ENCODE measurements at places on chromosomes 3 and 15.

GRCh38 chr15:51403072-51403878 is 61.8 kb downstream of the GLDN start:
- DNase-seq, result no peak

GRCh38 chr3:172246107-172246844 is 202.0 kb downstream of the GHSR start:
- no peak for DNase-seq

GRCh38 chr3:172106989-172107388 is 67.6 kb downstream of the FNDC3B start:
- DNase-seq, result peak; percentile 53

- no peak for DNase-seq
Observed at GRCh38 chr3:196757876-196758739, 18.5 kb downstream of the PAK2 start.

- no peak for DNase-seq
Observed at GRCh38 chr3:187927565-187927964, 182.3 kb upstream of the BCL6 start.

DNA sequence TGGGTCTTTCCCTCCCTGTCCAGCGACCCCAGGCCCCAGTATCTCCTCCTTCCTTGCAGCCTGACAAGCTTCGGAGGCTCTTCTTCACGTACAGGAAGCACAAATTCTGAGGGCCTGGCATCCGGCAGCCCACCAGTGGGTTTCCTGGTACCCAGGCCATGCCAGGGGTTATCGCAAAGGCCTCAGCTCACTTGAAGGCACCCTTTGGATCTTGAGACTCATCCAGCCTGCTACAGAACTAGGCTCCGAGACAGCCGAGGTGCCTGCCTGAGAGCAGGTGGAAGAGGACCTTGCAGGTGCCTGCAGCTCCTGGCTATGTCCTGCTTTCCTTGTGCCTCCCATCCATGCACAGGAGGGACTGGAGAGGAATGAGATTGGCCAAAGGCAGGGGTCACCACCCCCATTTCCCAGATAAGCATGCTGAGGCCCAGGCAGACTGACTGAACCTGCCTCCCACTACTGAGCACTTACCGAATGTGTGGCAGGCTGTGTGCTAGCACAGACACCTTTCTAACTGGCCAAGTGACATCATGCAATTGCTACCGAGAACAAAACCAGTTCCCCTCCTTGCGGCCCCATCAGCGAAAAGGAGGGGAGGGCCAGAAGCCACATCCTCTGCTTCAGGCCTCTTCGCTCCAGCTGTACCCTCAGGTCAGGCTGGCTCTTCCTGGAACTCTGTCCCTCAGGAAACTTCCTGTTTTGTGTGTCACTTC is 11.2 kb downstream of the SH2D7 start:
- peak; percentile 43 for DNase-seq

GRCh38 chr3:127786353-127787070 is 35.8 kb downstream of the MGLL start:
- DNase-seq, result no peak

DNA sequence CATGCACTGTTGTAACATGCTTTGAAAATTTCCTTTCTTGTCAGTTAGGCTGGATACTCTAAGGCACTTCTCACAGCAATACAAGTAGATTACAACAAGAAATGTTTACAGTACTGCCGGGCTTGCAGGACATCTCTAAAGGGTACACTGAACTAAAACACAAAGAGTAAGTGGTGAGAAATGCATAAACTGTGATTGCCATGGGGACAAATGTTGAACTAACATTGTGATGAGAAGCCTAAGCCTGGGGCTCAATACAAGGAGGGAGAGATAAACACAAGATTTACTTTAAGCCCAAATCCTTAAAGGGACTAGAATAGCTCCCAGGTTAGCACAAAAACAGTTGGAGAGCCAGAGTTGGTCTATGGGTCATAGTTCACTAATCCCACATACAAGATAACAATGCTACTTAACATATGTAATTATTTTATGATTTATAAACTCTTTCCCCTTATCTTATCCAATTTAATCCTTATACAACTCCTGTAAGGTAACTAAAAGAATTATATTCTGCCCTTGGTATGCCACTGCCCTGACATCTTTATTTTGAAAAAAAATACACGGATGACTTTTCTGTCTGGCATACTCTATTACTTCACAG is 126.9 kb downstream of the THRB start:
- DNase-seq, result no peak

- DNase-seq, result no peak
Observed at GRCh38 chr3:58102976-58103451, 94.8 kb downstream of the FLNB start.

GRCh38 chr3:142625153-142625440 is 28.9 kb downstream of the PLS1 start:
- no peak for DNase-seq

GRCh38 chr15:93042211-93042610 is 46.8 kb downstream of the RGMA start:
- DNase-seq, result no peak

GRCh38 chr3:20974396-20974795 is 776.6 kb downstream of the ZNF385D start:
- DNase-seq, result no peak

- no peak for DNase-seq
Observed at GRCh38 chr3:153621953-153622352, 459.9 kb downstream of the RAP2B start.

DNA sequence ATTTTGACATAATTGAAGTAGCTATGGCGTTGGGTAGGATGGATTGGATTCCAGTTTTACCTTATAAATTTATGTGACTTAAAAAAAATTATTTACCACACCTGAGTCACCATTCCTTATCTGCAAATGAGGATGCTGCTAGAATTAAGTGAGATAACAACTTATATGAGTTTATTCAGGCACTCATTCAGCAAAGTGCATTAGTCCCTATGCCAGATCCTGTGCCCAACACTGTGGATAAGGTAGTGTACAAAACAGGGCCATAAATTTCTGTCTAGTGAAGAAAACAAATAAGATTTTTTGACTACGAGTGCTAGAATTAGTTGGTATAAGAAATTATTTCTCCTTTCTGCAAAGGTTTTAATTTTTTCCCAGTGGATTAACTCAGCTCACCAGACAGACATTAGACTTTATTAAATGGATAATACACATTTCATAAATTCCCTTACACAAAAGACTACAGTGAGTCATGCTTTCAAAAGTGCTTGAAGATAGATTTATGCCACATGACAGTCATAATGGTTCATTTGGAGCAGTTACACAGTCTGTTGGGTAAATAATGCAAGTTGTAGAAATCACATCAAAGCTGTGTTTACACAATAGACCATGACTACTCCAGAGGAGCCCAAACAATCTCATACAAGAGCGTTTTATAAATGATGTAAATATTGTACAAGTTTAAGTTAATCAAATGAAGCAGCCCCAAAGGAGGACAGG is 129.9 kb upstream of the TGFBR2 start:
- no peak for DNase-seq

GRCh38 chr15:59217876-59218498 is 11.3 kb downstream of the LDHAL6B start:
- no peak for DNase-seq

- DNase-seq, result no peak
Observed at GRCh38 chr3:108152274-108152673, 61.4 kb upstream of the CD47 start.

DNA sequence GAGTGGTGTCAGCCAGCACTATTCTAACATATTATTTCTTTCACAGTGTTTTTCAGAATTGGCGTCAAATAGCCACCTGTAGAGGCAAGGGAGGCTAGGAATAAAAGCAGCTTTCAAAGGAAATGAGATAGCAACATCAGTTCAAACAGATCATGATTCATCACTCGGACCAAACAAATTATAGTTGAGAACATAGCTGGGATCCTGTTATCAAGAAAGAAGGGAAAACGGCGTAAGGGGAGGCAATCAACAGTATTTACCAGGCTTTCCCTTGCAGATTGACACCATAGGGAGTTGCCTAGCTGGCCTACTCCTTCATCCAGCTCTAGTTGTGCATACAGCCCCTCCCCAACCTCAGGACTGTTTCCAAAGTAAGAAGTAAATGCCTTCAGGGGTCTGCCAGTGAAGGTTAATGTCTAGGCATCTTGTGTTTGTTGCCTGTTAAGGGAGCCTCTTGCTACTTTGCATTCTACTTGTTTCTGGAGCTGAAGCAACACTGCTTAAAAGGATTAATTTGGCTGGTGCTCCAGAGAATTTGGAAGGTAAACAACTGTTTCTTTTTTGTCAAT is 286.5 kb downstream of the NSUN3 start:
- DNase-seq, result no peak

GRCh38 chr3:27160779-27161287 is 208.3 kb downstream of the NEK10 start:
- no peak for DNase-seq

DNA sequence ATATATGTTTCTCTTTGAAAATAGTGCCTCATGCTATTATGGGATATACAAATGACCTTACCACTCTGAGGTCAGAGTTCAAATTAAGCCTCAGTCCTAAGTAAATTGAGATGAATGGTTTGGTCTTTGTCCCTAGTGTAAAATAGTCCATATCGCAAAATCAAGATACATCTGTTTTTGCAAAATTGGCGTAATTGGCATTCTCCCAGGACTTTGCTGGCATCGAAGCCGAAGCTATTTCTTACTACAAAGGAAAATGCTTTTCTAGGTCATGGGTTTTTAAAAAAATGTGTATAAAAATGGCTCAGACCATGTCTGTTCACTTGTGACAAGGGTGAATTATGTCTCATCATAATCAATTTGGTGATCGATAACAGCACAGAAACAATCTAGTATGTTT is 25.9 kb downstream of the ROBO2 start:
- DNase-seq, result no peak

- DNase-seq, result no peak
Observed at GRCh38 chr15:99443768-99444446, 121.9 kb upstream of the MEF2A start.

- DNase-seq, result no peak
Observed at GRCh38 chr3:6229778-6230410, 631.0 kb upstream of the GRM7 start.

DNA sequence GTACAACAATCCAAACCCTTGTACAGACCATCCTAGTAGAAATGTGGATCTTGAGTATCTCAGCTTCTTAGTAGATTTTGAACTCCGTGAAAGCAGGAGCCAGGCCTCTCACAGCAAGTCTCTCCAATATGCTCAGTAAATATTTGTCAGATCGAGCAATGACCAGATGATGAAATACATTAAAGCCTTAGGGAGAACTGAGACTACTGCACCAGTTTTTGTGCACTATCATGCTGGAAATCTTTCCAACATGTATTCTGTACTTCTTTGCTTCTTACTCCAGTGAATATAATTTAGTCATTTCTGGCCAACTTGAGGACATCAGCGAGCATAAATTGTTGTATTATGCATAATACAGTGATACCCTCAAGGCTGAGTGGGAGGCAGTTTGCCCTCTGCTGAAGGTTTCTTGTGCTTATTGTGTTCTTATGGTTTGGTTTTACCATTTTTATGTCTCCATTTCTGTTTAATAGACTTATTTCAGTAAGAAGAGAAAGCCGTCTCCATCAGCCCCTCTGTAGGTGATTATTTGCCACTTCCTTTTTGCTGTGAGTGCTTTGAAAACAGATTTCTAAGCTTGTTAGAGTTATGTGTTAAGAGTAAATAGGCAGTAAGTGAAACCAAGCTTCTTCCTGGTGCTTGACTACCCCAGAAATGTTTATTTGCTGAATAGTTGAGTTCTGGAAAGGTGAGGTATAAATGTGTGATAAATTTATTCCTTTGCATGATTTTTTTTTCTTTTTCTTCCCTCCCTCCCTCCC is 147.1 kb downstream of the PGPEP1L start:
- DNase-seq, result no peak

DNA sequence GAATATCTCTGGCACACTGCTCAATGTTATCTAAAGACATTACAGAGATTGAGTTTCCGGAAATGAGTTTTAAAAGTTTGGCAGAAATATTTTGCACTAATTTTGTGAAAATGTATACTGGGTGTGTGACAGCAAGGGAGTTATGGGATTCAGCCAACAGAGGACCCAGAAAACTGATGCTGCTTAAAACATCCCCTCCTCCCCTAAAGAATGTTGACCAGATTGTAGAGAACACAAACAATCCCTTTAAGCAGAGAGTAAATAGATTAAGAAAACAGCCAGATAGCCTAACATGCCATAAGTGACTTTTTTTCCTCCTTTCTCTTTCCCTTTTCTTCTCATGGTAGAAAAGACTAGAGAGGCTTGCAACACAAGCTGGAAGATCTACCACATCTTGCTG is 928.0 kb upstream of the ALCAM start:
- no peak for DNase-seq

GRCh38 chr3:46127503-46127902 is 80.6 kb downstream of the CCR1 start:
- no peak for DNase-seq

- DNase-seq, result no peak
Observed at GRCh38 chr3:152269831-152270734, 1.4 kb downstream of the MBNL1 start.

DNA sequence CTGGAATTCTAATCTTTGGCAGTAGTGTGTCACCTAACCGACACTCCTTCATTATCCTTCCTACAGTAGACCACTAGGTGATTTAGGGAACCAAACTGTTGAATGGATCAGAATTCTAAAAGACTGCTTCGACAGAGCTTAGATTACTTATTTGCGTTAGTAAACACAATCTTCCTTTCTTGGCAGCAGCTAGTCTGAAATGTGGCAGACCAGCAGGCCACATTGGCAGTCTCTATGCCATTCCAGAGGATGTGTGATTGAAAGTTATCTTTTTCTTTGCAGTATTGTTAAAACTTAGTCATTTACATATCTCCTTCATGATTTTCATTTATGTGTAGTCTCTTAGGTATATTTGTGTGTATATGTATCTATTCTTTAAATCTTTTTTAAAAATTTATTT is 23.6 kb downstream of the MBNL1 start:
- DNase-seq, result no peak

DNA sequence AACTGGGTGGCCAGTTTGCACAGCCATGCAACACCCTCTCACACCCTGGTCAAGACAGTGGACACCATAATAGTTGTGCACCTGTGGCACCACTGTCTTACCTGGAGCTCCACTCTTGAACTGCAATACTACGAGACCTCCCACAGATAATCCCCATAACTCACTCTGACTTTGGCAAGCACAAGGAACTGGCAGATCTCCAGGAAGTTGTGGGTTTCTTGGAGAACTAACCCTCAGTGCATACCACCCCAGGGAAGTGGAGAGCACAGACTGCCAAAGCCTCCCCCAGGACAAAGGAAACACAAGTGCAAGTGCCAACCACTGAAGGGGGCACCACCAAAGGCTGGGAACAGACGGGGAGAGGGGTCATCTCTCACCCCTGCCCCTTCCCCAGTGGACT is 318.6 kb downstream of the SUCLG2 start:
- DNase-seq, result no peak

DNA sequence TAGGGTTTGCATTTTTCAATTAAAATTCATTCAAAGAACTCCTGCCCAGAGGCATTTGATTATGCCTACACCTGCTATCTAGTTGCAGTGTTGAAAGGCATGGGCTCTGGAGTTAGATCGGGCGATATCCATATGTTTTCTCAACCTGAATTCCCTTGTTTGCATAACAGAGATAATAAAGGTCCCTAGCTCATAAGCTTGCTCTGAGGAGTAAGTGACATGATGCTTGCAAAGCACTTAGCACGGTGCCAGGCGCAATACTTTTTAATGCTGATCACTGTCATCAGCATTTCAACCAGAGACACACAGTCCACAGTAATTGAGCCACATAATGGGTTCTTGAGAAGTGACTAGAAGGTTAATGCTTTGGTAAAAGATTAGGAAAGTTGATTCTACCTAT is 106.3 kb upstream of the SAMMSON start:
- no peak for DNase-seq

Measured in stimulated activated CD8-positive, alpha-beta memory T cell treated with anti-CD3 and anti-CD28 coated beads, Interleukin-2, amount 100 ng/mL, for 48 hours (primary cell).